Right ventricle myocardium inferior (tissue), 1 donor: ENCODE measurements at places on chromosomes 5 and 9. TPM values are rescaled to one million over a fixed set of nuclear protein-coding genes. Genes with fewer than 3 reads are reported as not detected.

SERF1A gene
- 6.7 TPM for total RNA-seq

STPG3 gene
- total RNA-seq: 1.4 TPM

TMEM38B gene
- total RNA-seq: 57.2 TPM

NR2F1-AS1 gene
- 0.60 TPM for total RNA-seq

GDNF gene
- not detected for total RNA-seq

RFX3 gene
- total RNA-seq: 3.7 TPM

UNC13B gene
- total RNA-seq: 27.4 TPM

PHF24 gene
- 0.22 TPM for total RNA-seq

RNF180 gene
- total RNA-seq: 11.0 TPM

- no peak for DNase-seq
These were observed at the start of gene PCDHGC4 for GRCh38 chr5:141484641-141485311. TSS of gene PCDHGC4 (plus strand) at chr5:141485030. CDS start at chr5:141485174, 144 bp downstream.

DNA sequence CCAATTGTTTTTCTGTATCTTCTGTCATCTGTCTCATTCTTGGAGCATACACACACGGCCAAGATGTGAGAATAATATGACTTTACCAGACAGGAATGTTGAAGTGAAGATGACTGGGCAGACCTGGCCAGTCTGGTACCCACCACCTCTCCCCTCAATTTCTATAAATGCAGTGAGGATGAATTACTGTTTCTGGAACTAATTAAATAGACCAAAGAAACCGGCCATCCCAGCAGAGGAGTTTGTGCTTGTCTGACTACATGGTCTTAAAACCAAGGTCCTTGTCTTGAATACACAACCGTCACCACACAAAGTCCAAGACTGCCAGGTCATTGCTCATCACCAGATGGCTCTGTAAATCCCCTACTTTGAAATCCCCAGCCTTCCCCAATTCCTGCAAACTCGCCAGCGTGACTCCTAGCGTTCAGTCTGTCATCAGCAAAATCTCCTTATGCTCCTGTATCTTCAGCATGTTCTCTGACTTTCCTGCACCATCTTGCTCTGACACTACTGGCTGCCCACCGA, 147.2 kb downstream of the PDE4D start:
- DNase-seq: no peak

GRCh38 chr5:61200582-61201155, 38.4 kb upstream of the SMIM15 start:
- peak; percentile 59 for DNase-seq

DNA sequence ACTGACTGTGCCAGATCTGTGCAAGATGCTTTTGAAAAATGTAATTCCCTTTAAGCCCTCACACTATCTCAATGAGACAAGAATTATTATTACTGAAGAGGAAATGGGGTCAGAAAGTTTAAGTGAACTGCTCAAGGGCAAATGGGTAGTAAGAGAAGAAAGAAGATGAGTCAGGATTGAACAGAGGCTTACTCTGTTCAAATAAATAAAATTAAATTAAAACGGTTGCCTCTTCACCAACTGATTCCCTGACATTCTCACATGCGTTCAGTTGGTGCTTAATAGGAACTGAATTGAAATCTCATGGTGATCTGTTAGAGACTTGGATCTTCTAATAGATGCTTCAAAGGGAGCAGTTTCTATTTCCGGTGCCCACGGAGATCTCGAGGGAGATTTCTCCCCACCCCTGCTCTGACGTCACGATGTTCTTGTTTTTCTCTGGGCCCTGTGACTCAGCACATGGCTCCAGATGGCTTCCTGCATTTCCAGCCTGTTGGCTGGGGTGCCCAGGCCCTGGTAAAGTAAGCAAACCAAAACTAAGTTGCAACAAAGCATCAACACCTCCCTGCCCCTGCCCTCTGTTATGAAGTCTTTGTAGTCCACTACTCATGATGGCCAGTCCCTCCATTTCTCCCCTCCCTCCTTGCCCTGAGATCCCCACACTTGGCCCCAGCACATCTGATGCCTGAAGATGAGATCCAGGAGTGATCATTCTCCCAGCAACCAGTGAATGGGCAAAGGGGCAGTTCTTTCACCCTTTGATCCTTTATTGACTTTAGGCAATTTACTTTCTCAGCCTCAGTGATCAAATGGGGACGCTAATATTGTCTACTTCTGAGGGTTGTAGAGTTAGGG, 106.1 kb upstream of the CPEB4 start:
- DNase-seq: peak; percentile 89

GRCh38 chr5:179385914-179386313, 40.7 kb upstream of the ADAMTS2 start:
- no peak for DNase-seq

GRCh38 chr5:2759696-2760461, 8.4 kb upstream of the IRX2 start:
- DNase-seq: no peak

DNA sequence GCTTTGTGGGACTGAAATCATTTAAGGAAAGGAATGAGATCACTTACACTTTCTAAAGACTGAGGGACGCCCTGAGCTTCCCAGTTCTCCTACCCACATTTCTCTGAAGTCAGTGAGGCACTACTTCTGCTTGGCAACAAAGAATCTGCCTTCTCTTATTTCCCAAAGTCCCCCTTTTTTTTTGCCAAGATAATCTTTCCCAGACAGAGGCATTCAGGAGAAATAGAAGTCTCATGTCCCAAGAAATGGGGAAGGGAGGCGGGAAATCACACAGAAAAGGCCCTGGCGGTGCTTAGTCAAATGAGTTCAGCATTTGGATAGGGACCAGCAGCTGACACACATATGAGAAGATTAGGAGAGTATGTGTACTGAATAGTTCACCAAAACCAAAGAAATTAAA, 159.7 kb downstream of the MUSK start:
- DNase-seq: no peak

GRCh38 chr5:120012431-120012830, 383.1 kb downstream of the FAM170A start:
- no peak for DNase-seq

GRCh38 chr5:128009403-128009802, 74.2 kb upstream of the SLC12A2 start:
- no peak for DNase-seq

GRCh38 chr5:141529873-141530272, 41.0 kb downstream of the PCDHGC5 start:
- DNase-seq: no peak

DNA sequence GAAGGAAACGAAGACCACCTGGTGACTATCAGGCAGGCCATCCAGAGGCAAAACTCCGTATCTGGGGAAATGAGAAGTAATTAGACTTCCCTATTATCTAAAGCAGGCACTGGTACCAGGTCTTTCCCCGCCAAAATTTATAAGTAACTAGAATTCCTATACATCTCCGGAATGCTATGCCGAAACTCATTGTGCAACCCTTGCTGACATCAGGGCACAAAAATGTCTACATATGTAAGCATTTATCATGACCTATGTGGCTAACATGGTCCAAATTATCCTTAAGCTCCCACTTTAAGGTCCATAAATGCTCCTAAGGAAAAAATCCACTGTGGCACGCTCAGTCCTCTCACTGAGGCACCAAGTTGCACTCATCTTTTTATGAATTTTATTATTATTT, 17.8 kb downstream of the ACTL7B start:
- DNase-seq: no peak

- DNase-seq: no peak
These were observed 108.6 kb upstream of the MINAR2 start for GRCh38 chr5:129639331-129639730.

- DNase-seq: no peak
These were observed 21.7 kb upstream of the UNC13B start for GRCh38 chr9:35140093-35140492.

- DNase-seq: no peak
These were observed 64.6 kb downstream of the MAN2A1 start for GRCh38 chr5:109754319-109754718.

- DNase-seq: no peak
These were observed 158.7 kb downstream of the EBF1 start for GRCh38 chr5:158940977-158941376.

- DNase-seq: no peak
These were observed 75.8 kb downstream of the MED27 start for GRCh38 chr9:132003896-132004295.

- no peak for DNase-seq
These were observed 78.0 kb downstream of the OTULIN start for GRCh38 chr5:14742498-14742897.

GRCh38 chr5:139415221-139415861, 11.5 kb upstream of the SPATA24 start:
- peak; percentile 80 for DNase-seq

DNA sequence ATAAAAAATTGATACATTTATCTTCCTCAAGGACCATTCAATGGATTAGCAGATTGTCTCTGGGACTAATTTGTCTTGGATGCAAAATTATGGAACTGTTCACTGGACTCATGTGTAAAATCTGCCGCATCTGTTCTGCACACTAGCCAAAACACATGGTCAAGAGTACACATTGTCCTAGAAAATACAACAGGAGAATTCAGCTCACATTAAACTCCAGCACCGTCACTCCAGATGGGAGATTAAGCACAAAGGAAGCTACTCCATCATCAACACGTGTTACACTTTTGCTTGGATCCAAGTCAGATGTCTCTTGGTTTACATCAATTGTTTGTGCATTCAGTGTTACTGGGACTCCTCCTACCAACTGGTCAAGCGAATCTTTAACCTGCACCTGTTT, 28.8 kb downstream of the C5 start:
- no peak for DNase-seq
